ENCODE measurements at places on chromosomes 16 and 17.
A peak's percentile ranks its signal among the peaks of the same experiment; 100 is the strongest.

DNA sequence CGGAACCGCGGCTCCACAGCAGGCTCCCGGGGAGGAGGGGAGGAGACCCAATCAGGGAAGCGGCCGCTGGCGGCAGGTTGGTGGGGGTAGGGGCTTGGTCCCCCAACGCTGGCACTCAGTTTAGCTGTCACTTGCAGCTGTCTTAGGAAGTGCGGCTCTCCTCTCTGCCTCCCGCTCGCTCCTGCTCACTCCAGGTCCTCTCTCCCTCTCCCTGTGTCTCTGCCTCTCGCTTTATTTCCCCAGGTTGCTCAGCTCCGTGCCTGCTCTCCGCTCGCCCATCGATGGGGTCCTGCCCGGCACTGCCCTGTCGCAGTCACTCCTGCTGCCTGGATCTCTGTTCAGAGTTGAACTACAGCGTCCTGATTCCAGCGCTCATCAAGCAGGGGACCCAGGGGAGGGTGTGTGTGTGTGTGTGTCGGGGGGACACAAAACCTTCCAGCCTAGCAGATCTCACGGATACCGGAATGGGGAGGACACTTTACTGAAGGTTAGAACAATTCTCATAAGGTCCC, 145.6 kb downstream of the ENGASE start:
- no peak for DNase-seq

- DNase-seq = no peak
These were observed 170.2 kb downstream of the RAB11FIP4 start for GRCh38 chr17:31561469-31562375.

- DNase-seq = no peak
These were observed 27.4 kb upstream of the TNRC6C start for GRCh38 chr17:77930780-77931768.

- no peak for DNase-seq
These were observed 16.4 kb upstream of the ABCC3 start for GRCh38 chr17:50618300-50618699.

DNA sequence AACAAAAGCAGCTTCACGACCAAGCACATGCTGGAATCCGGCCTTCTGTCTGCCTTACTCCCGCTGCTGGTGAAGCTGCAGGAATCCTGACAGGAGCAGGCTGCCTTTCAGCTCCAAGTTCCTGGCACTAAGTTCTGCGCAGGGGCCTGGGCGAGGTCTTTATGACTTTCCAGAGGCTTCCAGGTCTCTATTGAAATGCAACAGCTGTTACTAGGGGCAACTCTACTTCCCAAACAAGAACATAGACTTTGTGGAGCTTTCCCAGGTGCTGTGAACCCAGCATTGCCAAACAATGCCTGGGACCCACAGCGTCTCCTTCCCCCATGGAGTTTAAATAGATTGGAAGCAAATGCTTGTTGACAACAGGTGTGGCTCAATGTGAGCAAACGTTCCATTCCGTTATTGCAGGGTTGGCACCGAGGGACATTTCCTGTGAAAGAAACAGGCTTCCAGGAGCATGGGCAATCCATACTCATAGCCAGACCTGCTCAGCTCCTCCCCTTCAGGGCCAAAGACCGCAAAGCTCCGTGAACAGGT, 156.0 kb downstream of the CDH13 start:
- no peak for DNase-seq

DNA sequence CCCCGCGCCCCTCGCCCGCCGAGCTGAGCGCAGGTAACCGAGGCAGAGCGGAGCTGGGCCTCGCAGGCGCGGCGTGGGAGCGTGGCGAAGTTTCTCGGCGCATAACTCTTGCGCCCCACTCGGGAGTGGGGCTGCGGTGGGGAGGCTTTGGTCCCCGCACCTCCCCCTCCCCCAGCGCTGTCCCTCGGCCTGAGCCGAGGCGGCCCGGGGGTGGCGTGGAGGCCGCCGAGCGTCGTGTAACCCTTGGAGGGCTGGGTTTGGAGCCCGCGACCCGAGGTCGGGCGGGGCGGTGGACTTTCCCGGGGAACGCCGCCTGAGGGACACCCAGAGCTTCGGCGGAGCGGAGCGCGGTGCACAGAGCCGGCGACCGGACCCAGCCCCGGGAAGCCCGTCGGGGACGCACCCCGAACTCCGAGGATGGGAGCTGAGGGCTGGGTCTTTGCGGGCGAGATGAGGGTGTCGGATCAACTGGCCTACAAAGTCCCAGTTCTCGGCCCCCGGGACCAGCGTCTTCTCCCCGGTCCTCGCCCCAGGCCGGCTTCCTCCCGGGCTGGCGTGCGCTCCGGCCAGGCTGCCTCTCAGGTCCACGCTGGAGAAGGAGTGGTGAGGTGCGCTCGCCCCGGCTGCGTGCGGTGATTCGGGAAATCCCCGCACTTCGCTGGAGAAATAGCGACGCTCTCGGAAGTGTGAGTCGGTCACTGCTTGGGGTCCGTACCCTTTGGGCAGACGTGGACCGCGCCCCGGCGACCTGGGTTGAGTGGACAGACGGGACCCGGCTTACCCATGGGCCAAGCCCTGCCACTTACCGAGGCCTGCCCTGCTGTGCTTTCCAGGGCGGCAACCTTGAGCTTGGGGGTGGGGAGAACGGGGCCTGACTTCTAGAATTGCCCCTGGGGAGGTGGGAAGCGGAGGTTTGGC, 168.4 kb downstream of the RAB11FIP4 start:
- no peak for DNase-seq

- DNase-seq = no peak
These were observed 5.4 kb downstream of the LRRC75A start for GRCh38 chr17:16486373-16487250.

DNA sequence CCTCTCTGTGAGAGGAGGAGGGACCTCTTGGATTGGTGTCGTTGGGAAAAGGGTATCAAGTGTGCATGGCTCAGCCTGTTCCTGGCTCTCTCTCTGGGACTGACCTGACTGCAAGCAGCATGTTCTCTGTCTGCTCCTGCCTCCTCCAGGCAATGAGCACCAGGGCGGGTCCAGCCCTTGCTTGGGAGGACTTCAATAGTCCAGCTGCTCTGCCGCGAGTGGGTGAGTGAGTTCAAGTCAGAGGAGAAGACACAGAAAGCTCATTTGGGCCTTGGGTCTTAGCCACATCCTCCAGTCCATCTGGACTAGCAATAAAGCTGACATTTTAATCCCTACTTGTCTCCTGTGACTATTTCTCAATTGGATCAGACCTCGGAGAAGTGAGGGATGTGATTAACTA, 25.2 kb upstream of the TNS4 start:
- DNase-seq = no peak

- no peak for DNase-seq
These were observed 9.9 kb downstream of the MLYCD start for GRCh38 chr16:83908798-83909197.

GRCh38 chr17:4417129-4417667, 16.5 kb upstream of the SPNS3 start:
- DNase-seq = no peak

- DNase-seq = peak; percentile 74
These were observed at the start of gene STARD3 for GRCh38 chr17:39636927-39637736. STARD3 (plus strand) TSS chr17:39637144; CDS start chr17:39653532, 16,388 bp downstream.

GRCh38 chr17:15157051-15157450, 108.1 kb downstream of the PMP22 start:
- no peak for DNase-seq

DNA sequence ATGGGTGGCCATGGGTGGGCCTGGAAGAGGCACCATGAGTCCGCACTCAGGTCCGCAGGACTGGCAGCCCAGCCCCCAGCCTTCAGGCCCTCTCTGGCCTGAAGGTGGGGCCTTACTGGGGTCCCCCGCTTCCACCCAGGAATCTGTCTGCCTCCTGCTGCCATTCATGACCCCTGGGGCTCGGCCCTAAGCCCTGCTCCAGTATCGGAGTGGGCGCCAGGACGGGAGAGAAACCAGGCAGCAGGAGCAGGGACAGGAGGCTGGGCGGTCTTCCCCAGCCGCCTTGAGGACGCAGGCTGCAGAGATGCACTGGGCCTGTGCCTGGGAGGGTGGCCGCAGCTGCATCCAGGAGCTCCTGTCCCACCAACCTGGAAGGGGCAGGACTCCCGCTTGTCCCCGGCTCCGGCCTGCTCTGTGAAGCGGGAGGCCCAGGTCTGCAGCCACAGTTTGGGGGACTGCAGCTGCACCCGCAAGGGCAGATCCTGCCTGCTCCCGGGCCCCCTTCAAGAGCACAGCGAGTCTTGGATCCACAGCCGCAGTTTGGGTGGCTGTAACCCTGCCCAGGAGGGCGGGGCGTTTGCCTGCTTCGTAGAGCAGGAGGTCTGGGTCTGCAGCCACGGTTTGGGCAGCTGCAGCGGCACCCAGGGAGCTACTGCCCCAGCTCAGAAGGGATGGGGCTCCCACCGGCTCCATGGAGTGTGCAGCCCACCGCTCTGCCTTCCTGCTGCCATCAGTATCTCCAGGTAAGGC, 81.8 kb upstream of the DNAJA2 start:
- DNase-seq = no peak

GRCh38 chr16:75372236-75372856, 61.0 kb downstream of the CFDP1 start:
- no peak for DNase-seq

- DNase-seq = no peak
These were observed 57.9 kb downstream of the SDK2 start for GRCh38 chr17:73586275-73586832.

GRCh38 chr16:50316848-50317630, 50.7 kb downstream of the ADCY7 start:
- no peak for DNase-seq

- DNase-seq = no peak
These were observed 1.7 kb upstream of the SLC16A11 start for GRCh38 chr17:7045492-7046126.

GRCh38 chr17:11140501-11140900, 100.5 kb upstream of the SHISA6 start:
- no peak for DNase-seq

DNA sequence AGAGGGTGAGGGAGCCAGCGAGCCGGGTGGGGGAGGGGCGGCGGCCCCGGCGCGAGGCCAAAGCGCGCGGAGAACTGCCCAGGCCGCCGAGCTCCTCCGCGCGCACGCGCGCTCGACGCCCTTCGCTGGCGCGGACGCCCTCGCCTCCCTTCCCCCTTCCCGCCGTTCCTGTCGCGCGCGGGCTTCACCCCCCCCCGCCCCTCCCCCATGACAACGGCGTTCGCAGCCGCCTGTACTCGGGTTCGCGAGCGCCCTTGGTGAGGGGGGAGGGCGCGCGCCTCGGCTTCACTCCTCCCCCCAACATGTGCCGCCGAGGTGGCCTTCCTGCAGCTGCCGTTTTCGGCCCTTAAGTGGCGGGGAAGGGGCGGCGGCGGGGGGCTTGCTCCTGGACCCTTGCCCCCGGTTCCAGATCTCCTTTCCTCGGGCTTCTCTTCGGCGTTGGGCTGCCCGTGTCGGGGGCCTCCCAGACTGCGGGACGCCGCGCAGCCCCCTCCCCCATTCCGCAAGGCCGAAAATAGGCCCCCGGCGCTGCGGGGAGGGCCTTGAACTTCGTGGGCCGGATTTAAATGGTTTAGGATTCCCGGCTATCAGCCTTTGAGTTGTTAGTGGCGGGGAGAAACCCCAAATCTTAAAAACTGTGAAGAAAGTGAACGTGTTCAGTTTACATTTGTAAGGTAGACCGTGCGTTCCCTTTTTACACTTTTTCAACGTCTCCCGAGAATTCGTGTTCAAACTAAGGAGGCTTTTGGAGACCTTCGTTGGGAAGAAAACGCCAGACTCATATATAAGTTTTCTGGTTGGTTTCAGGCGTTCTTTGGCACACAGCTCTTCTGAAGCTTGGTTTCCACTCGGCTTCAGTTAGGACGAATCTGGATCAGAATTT, 653 bp downstream of the SRRM2 start:
- DNase-seq = peak; percentile 24

- no peak for DNase-seq
These were observed 175.2 kb upstream of the SALL1 start for GRCh38 chr16:51326131-51326856.

DNA sequence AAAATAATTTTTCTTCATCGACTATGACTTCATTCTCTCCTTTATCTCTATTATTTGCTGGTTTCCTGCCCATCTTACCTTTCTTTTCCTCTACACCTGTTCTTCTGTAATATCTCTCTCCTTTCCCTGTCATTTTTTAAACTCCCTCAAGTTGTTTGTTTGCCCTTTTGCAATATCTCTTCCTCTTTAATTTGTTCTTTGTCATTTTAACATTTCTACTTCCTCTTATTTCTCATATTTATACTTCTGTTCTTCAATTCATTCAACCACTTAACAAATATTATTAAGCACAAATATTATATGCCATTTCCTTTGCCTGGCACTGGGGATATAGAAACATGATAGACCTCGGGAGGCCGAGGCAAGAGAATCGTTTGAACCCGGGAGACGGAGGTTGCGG, 22.6 kb downstream of the MAP3K3 start:
- no peak for DNase-seq

DNA sequence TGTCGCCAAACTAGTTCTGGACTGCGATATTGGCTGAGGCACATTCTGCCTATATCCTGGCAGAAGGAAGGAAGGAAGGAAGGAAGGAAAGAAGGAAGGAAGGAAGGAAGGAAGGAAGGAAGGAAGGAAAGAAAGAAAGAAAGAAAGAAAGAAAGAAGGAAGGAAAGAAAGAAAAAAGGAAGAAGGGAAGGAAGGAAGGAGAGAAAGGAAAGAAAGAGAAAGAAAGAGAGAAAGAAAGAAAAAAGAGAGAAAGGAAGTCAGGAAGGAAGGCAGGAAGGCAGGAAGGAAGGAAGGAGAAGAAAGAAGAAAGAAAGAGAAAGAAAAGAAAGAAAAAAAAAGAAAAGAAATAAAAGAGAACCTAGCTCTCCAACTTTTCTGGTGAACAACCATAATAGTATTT, 587.1 kb downstream of the RBFOX1 start:
- DNase-seq = no peak

- DNase-seq = no peak
These were observed 199.5 kb upstream of the PMFBP1 start for GRCh38 chr16:72371307-72372086.

GRCh38 chr17:10116267-10116666, 82.1 kb downstream of the GAS7 start:
- DNase-seq = no peak

- no peak for DNase-seq
These were observed 2.8 kb downstream of the FAM171A2 start for GRCh38 chr17:44360826-44361225.

DNA sequence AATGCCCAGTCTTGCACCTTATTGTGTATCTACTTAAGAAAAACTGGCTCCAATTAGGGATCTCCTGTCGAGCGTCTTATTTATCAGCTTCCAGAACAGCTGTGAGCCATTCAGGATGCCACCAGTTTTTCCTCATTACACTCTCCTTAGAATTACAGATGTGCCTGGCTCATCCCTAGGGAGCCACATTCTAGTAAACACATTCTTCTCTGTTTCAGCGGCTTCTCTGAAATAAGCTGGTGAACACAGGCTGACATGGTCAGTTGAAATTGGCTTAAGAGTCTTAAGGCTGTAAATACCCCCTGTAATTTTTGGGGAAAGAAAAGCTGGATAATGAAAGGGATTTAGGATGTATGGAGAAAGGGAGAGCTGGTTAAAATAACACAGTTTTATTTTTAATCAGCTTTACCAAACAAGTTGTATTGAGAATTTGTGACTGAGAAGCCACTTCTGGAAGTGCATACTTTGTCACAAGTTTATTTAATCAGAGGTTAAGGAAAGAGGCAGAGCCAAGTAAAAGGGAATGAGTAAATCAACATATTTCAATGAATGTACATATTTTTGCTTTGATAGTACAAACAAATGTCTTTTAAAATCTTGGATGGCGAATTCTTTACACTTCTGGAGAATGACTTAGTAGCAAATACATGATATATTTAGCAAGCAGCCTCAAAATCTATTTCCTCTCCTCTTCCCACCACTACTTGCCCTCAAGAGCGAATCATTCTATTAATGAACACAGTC, 562.0 kb upstream of the GOT2 start:
- DNase-seq = no peak
